ENCODE measurements at places on chromosomes 4 and X. TPM values are rescaled to one million over a fixed set of nuclear protein-coding genes. Genes with fewer than 3 reads are reported as not detected.

The FAM236B gene
- not detected for total RNA-seq

The SMR3B gene
- total RNA-seq, result not detected

The NONO gene
- total RNA-seq, result 175 TPM

The F8A3 gene
- 3.5 TPM for total RNA-seq

Measured in posterior vena cava (tissue), 2 donors.